ENCODE measurements at places on chromosomes 3 and 15. TPM values are rescaled to one million over a fixed set of nuclear protein-coding genes. Genes with fewer than 3 reads are reported as not detected.

DNA sequence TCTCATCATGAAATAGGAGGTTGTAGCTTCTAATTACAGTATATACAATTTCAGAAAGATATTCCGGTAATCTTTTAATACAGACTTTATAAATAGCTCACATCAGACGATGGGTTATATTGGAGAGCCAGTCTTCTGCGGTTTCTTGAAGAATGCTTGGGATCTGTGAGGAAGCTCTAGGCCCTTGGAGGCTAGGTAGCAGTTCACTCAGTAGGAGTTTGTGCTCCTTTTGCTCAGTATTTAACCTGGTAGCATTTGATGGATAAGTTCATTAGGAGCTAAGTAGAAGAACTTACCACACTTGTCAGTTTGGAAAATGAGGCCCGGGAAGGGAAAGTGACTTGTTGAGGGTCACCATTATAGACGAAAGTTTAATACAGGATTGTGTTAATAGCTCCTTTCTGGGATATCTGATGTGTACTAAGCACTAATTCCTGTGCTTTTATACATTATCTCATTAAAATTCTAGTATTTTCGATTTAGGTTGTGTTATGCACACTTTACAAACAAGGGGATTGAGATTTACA, 2.8 kb downstream of the FNDC3B start:
- DNase-seq: no peak

DNA sequence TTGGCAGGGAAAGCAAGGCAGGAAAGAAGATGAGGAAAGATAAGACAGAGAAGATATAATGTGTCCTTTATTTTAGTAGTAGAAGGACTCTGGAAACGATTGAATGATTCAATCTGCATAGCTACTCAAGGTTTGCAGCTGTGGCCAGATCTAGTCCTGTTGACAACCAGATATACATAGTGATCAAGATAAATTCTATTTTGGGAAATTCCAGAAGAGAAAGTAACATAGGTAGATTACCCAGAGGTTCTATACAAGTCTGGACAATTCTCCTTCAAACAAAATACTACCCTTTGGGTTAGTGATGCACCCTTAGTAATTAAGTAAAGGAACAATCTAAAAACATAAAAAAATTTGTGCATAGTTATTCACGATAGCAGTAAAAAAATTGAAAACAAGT, 9.4 kb downstream of the TERC start:
- no peak for DNase-seq

- no peak for DNase-seq
These were observed 29.1 kb downstream of the RPL39L start for GRCh38 chr3:187110156-187110555.

- DNase-seq: no peak
These were observed 300.4 kb upstream of the ROPN1 start for GRCh38 chr3:124292329-124292728.

DNA sequence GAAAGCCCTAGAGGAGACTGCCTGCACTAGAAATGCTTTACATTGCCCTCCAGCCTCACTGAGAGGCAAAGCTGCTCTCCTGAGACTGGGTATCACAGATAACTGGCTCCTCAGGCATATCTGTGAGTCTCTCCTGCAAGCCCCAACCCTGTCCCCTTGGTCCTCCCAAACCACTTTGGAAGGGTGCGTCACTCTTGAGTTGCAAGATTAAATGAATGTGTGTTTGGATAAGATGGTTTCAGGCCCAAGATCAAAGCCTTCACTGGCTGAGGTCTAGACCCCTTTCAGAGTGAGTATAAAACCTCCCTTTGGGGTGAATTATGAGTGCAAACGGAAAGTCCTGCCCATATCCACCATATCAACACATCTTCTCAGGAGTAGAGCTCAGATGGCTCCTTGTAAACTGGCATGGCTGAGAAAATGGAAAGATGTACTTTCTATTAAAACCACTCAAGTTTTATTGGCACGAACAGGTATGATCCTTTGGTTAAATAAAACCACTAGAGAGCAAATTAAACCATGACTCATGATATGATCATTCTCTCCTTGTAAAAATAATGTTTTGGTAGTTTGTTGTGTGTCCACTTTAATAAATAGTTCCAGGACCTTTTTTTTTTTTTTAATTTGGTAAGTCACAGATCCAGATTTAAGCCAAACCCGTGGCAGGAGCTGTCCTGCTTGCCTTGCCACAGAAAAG, 164.0 kb downstream of the CHST2 start:
- DNase-seq: no peak

- peak; percentile 72 for DNase-seq
These were observed 25.4 kb downstream of the HES1 start for GRCh38 chr3:194161131-194162045.

- DNase-seq: no peak
These were observed 64.5 kb upstream of the MITF start for GRCh38 chr3:69674752-69675151.

DNA sequence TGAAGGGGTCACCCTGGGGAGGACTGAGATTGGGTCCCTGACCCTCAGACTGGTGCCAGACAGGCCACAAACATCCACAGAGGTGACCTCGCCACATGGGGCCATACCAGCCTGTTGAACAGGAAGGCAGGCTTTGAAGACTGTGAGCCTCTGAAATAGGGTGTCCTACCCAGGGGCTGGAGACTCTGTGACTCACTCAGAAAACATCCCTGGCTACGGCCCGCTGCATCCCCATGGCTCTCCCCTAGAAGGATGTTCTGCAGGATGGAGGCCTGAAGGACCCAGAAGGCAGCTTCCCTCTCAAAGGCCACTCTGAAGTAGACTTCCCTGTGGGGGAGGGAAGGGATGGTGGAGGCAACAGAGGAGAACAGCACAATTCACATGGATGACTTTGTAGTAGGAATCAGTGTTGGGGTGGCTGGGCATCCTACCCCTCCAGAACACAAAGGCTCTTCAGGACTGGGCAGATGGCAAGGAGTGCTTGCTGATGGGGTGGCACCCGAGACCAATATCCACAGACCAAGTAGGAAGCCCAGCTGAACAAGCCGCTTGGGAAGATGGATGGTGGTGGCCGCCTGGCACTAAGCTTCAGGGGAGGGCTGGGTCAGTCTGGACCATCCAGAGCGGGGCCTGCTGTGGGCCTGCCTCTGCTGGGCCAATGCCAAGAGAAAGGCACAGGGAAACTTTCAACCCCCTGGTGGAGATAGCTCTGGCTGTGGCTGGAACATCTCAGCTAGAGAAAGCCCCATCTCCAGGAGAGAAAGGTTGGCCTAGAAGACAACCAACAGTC, 37.6 kb upstream of the DUSP7 start:
- DNase-seq: no peak

- no peak for DNase-seq
These were observed 462.0 kb downstream of the PDCD6IP start for GRCh38 chr3:34260271-34261000.

GRCh38 chr3:151200586-151200985, 2.4 kb downstream of the GPR171 start:
- DNase-seq: no peak

DNA sequence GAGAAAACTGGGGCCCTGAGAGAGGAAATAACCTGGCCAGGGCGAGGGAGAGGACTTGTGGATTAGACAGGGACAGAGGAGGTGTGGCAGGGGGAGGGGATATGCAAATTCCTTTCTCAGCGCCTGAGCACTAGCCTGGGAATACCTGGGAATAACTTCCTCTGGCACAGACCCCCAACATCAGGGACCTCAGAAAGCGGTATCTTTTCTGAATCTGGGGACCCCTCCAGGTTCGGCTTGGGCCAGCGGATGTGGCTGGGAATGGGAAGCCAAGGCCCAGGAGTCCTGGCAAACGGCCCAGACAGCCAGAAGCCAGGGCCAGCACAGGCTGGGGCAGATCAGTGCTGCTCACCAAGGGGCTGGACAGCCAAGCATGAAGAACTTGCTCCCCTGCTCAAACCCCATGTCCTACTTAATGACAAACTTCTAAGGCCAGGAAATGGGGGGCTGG, 9.2 kb upstream of the ACSBG1 start:
- DNase-seq: peak; percentile 71

DNA sequence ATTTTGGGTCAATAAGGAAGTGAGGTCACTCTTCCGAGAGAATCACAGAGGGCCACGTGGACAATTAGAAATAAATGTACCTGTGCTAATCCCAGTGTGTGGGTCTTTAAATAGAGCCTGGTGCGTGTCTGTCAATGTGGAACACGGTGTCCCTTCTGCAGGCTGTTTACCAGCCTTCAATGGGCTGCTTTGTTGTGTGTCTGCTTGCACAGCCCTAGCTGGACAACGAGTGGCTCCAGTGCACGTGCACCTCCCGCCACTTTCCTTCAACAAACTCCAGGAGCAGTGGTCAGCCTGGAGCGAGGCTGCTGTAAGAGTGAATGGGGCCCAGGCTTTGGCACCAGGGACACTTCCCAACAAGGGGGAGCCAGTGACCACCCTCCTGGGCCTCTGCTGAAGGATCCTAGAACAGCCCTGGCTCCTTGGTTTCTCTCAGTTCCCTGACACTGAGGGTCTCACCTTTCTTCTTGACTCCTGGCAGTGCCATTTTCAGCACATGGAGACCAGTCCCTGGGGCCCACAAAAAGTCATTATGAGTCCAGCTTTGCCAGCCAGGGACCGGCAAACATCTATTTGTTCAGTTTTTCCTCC, 76.1 kb downstream of the ISG20 start:
- DNase-seq: no peak

DNA sequence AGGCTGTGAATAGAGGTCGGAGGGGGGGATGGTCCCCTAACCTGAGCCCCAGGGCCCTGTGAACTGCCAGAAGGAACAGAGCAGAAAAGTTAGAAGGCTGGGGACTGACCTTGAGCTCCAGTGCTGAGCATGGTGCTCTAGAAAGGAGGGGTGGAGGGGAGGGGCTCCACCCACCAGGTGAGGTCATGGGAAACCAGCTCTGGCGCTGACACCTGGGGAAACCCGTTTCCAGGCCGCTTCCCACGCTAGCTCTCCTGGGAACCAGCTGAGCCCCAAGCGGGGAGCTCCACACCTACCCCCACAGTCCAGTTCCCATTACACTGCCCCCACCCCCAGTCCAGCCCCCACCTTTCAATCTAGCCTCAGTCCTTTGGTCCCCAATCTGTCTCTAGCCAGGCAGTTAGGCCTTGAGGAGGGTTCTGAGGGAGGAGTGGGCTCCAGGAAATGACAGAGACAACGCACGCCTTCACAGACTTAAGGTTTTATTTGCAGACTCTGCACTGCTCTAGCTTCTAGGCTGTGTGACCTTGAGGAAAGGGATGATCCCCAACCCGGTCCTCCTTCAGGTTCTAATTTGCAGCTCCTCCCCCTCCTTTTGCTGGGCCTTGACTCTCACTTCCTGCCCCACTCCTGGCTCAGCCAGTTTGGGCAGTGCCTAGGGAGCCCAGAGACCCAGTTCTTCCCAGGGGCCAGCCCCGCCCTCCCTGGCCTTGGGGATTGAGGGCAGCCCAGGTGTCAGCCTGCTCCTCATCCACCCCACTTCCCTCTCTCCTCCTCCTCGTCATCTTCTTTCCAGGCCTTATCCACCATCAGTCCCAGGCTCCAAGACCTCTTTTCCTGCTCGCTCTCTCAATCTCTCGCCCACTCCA, 2.1 kb downstream of the RHOV start:
- no peak for DNase-seq

DNA sequence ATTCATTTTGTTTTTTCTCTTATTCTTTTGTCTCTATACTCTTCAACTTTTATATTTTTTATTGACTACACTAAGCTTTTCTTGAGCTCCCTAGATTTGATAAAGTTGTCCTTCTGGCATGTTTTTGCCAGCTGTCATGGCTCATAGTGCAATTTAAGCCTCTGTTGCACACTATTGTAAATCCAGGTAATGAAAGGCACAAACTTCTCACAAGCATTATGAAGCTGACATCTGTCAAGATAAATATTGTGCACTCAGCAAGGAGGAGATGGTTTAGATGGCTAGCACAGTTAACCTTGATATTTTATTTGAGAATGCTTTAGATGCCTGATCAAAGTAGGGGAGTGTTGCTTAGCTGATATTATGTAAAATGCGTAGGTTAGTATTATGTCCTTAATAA, 1280.9 kb downstream of the NSUN3 start:
- no peak for DNase-seq

DNA sequence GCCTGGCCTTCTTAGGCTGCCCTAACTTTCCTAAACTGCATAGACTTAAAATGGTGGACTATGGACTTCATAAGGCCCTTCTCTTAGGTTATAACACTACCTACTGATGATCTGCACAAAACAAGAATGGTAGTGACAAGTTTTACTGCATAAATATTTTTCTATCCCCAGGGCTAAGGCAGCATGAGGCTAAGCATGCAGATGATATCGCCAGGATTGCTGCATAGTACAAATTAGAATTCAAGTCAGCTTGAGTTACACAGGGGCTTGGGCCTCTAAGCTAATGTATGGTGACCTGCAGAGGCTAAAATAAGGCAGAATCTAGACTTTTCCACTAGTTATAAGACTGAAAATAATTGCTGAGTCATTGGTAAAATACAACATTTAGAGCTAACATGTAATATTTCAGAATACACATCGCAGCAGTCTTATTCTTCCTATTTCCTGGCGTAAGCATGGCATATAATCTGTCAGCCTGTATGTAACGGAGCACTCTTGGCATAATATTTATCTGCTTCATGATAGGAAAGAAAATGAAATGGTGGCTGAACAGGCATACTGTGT, 15.3 kb upstream of the RBMS3 start:
- DNase-seq: no peak

GRCh38 chr15:89672221-89673164, 6.7 kb downstream of the PLIN1 start:
- no peak for DNase-seq

- no peak for DNase-seq
These were observed 79.9 kb downstream of the IGF1R start for GRCh38 chr15:98728082-98728810.

GRCh38 chr15:40536501-40536900, 28.3 kb downstream of the CCDC32 start:
- peak; percentile 66 for DNase-seq

- no peak for DNase-seq
These were observed 295.3 kb upstream of the SLITRK3 start for GRCh38 chr3:165491487-165491886.

- DNase-seq: no peak
These were observed 88.2 kb downstream of the ARNT2 start for GRCh38 chr15:80492409-80492808.

GRCh38 chr3:69082361-69082760, 2.2 kb upstream of the UBA3 start:
- no peak for DNase-seq

TRH gene
- polyA plus RNA-seq: 0.54 TPM

SLC9C1 gene
- polyA plus RNA-seq: 0.07 TPM

AADAC gene
- polyA plus RNA-seq: 40.6 TPM

BCL6 gene
- 46.3 TPM for polyA plus RNA-seq

GPR149 gene
- not detected for polyA plus RNA-seq

KCNMB3 gene
- 1.7 TPM for polyA plus RNA-seq

TAGLN3 gene
- 0.19 TPM for polyA plus RNA-seq

CAMK2N2 gene
- 0.08 TPM for polyA plus RNA-seq

NOX5 gene
- polyA plus RNA-seq: 1.1 TPM

RGMA gene
- polyA plus RNA-seq: 2.8 TPM

SLC30A4 gene
- 5.5 TPM for polyA plus RNA-seq
